ENCODE measurements at places on chromosomes 3 and 15.

DNA sequence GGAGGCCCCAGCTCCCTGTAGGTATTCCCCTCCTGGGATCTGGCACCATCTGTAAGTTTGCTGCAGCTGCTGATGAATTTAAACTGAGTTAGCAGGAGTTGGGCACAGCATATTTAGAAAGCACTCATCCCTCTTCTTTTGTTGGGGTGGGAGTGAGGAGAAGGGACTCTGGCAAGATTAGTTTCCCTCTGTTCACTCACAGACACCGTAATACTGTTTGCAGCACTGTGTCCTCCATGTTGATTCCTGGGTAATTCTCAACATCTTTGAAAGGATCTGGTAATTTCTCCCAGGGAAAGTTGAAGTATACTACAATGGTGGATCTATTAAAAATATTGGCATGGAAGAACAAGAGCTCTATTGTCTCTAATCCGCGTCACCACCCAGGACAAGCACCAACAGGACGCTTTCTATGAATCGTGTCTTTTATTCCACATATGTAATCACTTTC, 173.3 kb downstream of the RBMS3 start:
- DNase-seq: no peak

DNA sequence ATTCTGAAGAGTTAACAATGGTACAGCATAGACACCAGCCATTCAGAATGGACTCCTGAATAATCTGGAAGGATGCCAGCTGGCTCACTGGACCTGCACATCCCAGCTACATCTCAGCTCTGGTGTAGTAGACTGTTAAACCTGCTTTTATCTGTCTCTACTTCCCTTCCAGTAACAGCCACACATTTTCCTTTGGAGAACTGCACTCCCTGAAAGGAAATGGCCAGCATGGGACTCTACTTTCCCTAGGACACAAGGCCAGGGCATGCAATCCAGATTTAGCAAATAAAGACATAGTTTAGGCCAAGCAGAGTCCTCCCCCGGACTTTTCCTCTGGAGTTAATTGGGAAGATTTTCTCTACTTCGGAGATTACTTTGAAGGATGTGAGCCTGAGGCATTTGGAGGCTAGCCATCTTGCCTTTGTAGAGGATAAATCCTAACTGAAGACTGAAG, 82.7 kb upstream of the TCF12 start:
- DNase-seq: no peak

DNA sequence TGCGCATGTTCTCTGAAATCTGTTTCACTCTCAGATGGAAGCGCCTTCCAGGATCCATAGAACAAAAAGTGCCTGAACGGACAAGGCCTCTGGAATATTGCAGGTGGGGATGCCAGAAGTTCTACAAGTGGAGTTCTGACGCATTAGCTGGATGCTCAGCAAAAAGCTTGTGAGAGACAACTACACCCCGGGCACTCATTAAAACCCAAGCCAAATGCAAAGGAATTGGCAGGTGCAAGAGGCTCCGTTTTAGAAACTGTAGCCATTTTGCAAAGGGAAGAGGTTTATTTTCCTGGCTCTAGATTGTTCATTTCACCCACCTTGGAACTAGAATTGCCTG, 35.2 kb upstream of the SLC24A5 start:
- no peak for DNase-seq

GRCh38 chr15:44319385-44319784, 30.9 kb downstream of the GOLM2 start:
- no peak for DNase-seq

- peak; percentile 56 for DNase-seq
These were observed 610 bp downstream of the ARID3B start for GRCh38 chr15:74541494-74542165.

DNA sequence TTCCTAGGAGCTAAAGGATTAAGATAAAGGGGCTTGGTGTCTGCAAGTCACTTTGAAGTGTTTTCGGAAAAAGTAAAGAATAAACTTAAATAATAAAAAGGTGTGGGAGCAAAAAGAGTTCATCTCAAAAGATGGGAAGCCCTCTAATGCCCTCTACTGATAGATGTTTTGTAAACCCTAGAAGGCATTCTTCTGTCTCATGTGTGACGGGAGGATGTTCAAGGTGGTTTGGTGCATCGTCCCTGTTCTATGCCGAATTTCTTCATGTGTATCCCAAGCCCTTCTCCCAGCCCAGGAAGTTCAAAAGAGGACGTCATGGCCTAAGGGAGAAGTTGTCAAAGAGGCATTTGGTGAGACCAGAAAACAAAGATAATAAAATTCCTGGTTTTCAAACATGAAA, 37.2 kb downstream of the CCK start:
- DNase-seq: no peak

- peak; percentile 54 for DNase-seq
These were observed 536 bp downstream of the ATP10A start for GRCh38 chr15:25862472-25863110.

- no peak for DNase-seq
These were observed 47.9 kb upstream of the CADPS start for GRCh38 chr3:62923066-62923465.

DNA sequence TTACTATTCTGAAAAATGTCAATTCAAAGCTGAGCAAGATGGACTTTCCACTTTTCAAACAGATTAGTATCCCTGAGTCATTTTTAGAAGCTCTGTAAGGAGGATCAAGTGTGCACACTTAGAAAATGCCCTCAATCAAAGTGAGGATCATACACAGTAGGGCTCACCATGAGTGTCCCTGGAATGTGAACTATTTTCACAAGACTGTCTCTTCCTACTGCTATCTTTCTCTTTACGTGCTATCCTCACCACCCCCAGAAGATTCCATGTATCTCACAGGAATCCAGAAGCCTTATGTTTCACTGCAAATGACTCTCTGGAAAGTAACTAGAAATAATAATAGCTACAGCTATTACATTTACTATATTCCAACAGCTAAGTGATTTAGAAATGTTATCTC, 349.9 kb upstream of the TGFBR2 start:
- no peak for DNase-seq

DNA sequence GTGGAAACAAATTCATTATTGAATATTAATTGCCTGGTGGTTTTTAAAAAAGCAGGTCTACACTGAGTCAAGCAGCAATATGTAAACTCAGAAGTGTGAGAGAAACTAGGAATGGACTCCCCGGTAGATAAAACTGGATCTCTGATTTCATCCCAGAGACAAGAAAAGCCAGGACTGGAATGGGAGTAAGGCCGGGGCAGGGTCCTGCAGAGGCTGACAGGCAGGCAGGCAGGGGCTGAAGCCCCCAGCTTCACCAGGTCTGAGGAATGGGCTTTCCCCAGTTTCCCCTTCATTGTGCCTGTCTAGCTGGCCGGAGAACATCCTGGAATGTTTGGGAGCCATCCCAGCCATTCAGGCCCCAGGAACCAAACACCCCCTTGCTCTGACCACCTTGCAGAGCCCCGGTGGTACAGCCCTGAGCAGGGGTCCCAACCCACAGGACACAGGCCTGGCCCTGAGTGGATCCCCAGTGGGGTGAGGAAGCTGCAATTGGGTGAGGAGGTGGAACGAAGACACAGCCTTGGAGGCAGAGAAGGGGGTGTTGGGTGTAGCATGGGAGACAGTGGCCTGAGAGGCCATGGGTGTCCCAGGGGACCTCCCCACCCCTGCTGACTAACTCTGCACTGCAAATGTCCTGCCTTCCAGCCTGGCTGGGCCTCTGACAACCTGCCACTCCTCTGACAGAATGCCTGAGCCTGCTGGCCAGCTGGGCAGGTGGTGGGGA, 31.7 kb upstream of the XYLB start:
- DNase-seq: no peak

GRCh38 chr15:84782346-84782745, 34.0 kb downstream of the ZNF592 start:
- no peak for DNase-seq

DNA sequence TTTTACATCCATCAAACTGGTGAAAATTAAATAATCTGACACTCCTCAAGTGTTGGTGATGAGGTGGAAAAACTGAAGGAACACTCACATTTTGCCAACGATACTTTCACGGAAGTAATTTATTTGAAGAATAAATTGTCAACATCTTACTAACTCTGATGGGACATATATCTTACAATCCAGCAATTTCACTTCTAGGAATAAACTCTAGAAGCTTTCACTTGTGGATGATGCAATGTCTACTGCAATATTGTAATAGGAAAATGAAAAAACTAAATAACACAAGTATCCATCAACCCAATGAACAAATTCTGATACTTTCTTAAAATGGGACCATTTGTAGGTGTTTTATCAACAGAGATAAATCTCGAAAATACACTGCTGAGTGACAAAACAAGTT, 16.2 kb upstream of the LIPC start:
- no peak for DNase-seq

GRCh38 chr15:54506977-54507524, 528.8 kb downstream of the UNC13C start:
- no peak for DNase-seq

GRCh38 chr3:46378426-46378942, 7.7 kb downstream of the CCR5 start:
- DNase-seq: peak; percentile 54

GRCh38 chr3:141337523-141337854, 30.8 kb upstream of the ZBTB38 start:
- DNase-seq: no peak

GRCh38 chr3:159971311-159971710, 17.3 kb upstream of the IL12A start:
- no peak for DNase-seq

- DNase-seq: no peak
These were observed 49.7 kb upstream of the POMGNT2 start for GRCh38 chr3:43155464-43156121.

GRCh38 chr3:55226696-55227095, 260.4 kb downstream of the WNT5A start:
- DNase-seq: no peak

- no peak for DNase-seq
These were observed 207.5 kb downstream of the CADPS start for GRCh38 chr3:62667714-62668113.

DNA sequence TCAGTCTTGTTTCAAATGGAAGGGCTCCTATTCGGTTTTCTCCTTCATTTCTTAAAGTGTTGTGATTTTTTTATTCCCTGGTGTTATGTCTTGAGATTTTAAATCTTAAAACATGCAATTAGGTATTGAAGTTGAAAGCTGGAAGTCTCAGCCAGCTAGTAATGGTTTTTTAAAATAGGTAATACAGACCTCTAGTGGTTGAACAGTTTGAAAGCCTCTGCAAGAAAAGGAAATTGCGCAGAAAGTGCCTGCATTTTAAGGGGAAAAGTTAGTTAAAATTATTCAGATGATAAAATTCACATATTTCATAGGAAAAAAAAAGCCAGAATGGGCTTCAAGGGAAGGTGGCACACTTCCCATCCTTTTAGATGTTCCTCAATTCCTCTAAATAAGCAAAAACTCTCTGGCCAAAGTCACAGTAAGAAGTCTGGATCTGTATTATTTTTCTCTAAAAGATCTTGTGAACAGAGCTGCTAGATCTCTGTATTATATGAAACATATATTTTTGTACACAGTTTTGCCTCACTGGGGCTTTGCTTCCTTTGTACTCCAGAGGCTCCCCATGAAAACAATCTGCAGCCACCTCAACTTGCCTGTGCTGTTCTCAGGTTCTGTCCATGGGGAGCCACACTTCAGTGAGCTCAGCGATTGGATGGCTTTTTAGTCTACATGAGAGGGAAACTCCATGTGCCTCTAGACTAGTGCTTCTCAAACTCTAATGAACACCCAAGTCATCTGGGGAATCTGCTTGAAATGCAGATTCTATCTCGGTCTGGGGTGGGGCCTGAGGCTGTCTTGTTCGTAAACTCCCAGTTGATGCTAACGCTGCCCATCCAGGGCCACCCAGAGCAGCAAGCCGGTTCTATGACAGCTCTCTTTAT, 21.5 kb downstream of the AGTR1 start:
- no peak for DNase-seq

DNA sequence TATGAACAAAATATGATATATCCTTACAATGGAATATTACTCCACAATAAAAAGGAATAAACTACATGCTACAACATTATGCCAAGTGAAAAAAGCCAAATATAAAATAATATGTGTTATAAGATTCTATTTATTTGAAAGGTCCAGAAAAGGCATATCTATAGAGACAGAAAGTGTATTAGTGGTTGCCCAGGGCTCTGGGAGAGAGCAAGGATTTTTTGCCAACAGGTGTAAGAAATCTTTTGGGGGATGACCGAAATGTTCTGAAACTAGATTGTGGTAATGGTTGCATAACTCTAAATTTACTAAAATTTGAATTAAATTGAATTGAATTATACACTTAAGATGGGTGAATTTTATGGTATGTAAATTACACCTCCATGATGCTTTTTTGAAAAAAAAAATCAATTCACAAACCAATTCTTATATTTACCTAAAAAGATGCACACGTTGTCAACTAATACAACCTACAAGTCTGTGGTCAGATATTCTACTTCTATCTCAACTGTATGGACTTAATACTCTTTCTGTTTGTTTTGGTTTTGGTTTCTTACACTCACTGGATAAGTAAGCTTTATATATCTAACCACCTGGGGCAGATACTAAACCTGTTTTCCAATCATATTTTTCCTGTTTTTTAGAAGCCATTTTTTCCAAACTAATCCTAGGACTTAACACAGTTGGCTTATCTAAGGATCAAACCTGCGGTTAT, 75.8 kb downstream of the FBN1 start:
- DNase-seq: no peak

DNA sequence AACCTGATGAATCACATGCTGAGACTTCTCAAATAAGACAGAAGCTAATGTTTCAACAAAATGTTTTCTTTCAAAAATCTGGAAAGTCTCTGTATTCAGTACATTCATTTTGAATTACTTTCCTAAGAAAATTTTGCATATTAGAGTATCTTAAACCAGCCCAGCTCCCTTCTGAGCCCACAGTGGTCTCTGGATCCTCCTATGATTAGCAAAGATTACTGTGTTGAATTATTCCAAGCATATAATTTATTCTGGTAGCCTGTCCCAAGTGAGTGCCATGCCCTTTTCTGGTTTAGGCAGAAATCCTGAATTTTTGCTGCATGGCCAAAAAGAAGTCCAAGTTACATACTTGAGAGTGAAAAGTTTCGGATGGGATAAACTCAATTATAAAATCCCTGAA, 279.0 kb downstream of the CTNNB1 start:
- DNase-seq: no peak

- no peak for DNase-seq
These were observed 268.8 kb downstream of the NR2F2 start for GRCh38 chr15:96599268-96599667.

DNA sequence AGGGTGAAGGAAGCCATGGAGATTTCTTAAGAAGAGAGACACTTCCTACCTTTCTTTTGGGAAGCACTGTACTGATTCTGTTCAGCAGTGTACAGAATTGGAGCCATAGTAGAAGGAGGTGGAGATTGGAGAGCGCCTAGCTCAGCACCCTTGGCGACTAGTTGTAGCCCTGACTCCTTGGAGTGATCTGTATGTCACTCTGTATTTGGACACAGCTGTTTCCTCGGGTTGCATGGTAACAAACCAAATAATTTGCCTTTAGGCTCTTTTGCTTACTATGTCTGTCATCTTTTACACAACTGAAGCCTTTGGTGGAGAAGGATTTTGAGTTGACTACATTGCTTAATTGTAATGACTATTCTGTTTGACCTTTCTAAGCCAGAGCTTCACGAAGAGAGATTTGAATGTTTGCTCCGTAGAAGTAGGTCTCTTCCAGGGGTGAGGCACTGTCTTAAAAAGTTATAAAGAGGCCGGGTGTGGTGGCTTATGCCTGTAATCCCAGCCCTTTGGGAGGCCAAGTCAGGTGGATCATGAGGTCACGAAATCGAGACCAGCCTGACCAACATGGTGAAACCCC, 77.1 kb downstream of the AKAP13 start:
- DNase-seq: no peak

- no peak for DNase-seq
These were observed 3.9 kb downstream of the ABHD6 start for GRCh38 chr3:58241306-58242044.

Measured in CD4-positive, alpha-beta T cell treated with Interferon gamma for 1 hour (primary cell).